ENCODE measurements at places on chromosomes 3 and 15. TPM values are rescaled to one million over a fixed set of nuclear protein-coding genes. Genes with fewer than 3 reads are reported as not detected.

- no peak for DNase-seq
Measured at GRCh38 chr3:195558602-195559001, 15.5 kb upstream of the PPP1R2 start.

DNA sequence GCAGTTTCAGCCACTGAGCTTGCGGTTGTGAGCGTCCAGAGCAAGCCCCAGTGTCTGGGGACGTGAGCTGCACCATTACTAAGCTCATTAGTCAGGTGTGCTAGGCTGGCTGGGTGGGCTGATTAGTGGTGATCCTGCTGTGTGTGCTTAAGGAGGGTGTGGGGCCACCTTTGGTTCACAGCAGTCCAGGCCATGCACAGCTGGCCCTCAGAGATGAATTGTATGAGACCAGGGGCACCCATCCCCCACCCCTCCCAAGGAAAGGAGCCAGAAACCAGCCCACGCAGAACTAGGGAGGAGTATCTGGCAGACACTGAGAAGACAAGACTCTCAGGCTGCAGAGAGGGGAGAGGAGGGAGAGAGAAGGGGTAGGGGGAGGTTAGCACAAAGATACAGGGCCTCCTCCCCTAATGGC, 3.8 kb downstream of the TYRO3 start:
- peak; percentile 81 for DNase-seq

WNT5A gene
- 6.2 TPM for total RNA-seq

GRCh38 chr3:65938676-65939075, 100.0 kb downstream of the MAGI1 start:
- no peak for DNase-seq

MEGF11 gene
- total RNA-seq = not detected

CHRD gene
- 24.8 TPM for total RNA-seq

- DNase-seq = no peak
Measured at GRCh38 chr3:157410945-157411344, 25.7 kb upstream of the PTX3 start.

DNA sequence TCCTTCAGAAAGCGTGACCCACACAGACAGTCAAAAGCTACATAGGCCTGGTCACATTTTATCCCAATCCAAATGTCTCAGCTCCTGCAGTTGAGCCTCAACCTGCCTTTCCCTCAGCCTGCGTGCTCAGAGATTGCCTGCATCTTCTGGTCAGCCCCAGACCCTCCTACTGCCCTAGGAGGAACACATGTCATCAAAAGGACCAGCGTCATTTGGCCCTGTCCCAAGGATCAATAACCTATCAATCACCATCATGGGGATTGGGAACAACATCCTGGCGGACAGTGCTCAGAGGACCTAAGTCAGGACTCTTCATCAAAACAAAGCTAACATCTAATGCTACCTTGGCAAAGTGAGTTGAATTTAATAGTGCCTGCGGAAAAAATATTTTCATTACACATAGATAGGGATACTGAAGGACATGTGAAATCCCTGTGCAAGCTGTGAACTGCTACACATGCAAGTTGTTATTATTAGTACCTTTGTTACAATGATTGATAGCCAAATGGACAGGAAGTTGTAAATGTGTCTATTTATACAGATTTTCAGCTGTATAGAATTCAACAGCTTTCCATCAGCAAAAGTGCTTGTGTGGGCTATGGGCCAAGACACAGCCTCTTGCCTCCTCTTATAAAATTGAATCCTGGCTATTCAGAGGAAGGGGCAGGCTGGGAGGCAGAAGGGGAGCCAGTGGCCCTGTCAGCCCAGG, 47.7 kb downstream of the UMPS start:
- no peak for DNase-seq

- no peak for DNase-seq
Measured at GRCh38 chr3:152146461-152146860, 122.3 kb upstream of the MBNL1 start.

FYCO1 gene
- 16.5 TPM for total RNA-seq

CYP8B1 gene
- not detected for total RNA-seq

GRCh38 chr3:63863150-63864007, at the start of the genes ATXN7 and THOC7:
Gene ATXN7 (plus strand): TSS chr3:63863867. CDS start chr3:63912599, 48,732 bp downstream.
Gene THOC7 (minus strand): TSS chr3:63863805. CDS start chr3:63863790, 15 bp downstream.
- DNase-seq = peak; percentile 58

GRCh38 chr15:56639631-56640030, 93.7 kb downstream of the ZNF280D start:
- no peak for DNase-seq

DNA sequence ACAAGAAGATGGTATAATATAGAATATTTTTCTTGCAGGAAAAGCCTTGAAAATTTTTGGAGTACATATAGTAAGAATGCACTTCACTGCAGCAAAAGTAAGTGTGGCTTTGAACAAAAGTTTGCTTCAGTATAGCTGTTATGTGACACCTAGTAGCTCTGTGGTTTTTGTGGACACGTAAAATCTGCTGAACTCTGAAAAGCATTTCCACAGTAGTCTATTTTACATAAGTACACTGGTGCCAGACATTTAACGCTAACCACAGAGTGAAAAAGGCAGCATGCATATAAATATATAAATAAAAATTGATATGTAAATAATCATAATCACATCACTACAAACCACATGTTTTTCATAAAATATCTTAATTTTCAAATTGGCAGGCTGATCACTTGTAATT, 39.8 kb downstream of the CGGBP1 start:
- DNase-seq = no peak

KY gene
- total RNA-seq = not detected

DNA sequence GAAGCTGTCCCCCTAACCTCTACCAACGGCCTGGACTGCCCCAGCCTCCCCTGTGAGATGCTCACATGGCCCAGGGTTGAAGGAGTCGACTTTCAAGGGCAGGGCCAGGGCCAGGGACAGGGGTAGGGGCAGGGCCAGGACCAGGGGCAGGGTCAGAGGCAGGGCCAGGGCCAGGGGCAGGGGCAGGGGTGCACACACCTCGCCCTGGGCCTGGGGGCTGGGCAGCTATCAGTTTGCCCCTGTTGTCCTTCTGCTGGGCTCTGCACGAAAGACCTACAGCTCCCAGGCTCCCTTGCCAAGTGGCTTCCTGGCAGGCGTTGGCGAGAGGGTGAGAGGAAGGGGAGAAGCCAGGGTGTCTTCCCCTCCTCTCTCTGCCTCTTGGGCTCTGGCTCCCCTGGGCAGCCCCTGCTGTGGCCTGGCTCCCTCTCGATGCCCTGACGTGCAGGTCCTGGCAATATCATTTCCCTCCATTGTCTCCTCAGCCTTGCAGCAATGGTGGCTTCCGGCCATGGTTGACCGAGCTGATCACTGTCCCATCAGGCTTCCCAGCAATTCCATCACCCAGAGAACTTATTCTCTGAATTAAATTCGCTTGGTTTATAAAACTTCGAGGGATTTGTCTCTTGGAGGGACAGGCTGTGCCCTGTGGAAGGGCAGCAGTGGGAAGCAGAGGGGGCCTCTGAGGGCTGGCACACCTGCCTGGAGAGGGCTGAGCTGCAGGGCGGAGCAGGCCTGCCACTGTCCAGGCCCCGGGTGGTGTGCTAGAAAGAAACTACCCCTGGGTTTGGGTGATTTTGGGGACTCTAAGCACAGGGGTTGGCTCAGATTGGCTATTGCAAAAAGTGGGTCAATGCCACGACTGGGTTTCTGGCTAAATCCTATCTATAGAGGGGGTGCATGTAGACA, 13.9 kb downstream of the PRR23E start:
- no peak for DNase-seq

ATP10A gene
- total RNA-seq = 0.29 TPM

GLDN gene
- 2.5 TPM for total RNA-seq

DNA sequence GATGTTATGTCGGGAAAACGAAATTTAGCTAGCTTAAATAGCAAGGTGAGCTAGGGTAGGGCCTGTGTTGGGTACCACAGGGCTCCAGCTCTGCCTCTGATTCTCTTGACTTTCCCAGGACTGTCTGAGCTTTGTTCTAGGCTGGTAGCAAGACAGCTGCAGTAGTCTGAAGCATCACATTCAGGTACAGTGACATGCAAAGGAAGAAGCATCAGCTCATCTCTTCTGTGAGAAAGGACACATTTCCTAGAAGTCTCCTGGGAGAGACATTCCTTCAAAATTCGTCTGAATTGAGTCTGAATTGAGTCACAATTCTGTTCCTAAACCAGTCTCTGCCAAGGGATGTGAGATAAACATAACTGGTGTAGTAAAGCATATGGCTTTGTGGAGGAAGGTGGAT, 8.5 kb upstream of the UBXN7 start:
- no peak for DNase-seq

STRA6 gene
- total RNA-seq = not detected

DNA sequence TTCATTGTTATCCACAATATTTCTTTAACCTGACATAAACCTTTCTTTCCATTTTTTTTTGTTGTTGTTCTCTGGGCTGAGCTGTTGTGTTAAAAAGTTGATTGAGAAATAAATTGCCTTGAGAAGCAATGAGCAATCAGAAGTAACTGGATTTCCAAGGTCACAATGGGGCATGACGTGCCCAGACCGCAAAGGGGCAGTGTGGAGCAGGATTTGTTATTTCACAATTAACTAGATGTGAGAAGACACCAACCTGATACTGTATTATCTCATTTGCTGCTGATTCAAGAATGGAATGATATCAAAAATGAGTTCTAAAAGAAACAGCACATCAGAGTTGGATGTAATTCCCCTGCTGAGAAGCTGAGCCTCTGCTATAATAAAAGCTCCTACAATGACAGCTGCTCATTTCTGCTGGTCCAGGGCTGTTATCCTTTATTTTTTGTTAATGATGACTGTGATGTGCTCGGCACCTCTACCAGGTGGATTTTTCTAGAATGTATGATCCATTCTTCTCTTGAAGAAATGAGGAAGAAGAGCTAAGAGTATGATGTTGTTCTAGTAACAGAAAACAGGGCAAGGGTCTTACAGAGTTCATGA, 28.1 kb downstream of the CPNE4 start:
- DNase-seq = no peak

- DNase-seq = no peak
Measured at GRCh38 chr3:120284747-120285507, at the start of gene GPR156. Gene GPR156 (minus strand): TSS chr3:120285222. CDS start chr3:120244098, 41,124 bp downstream.

DNA sequence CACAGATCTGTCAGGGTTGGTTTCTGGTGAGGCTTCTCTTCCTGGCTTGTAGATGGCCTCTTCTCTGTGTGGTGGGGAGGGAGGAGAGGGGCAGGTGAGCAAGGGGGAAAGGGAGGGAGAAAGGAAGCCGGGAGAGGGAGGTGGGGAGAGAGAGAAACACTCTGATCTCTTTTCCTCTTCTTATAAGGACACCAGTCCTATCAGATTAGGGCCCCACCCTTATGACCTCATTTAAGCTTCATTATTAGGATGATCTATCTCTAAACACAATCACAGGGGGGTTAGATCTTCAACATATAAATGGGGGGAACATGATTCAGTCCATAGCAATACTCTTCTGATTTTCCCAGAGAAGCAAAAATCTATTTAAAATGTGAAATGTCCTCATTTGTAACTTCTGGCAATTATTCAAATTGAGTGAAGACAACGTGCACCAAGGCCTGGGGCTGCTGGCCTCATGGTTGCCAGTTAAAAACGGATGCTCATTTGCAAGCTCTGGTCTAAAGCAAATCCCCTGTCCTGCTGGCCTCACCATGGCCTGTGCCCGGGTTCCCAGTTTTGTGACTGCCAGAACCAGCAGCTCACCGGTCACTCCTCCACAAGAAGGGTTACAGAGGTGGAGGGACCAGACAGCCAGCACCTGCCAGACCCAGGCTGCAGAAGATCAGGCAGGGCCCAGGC, 8.3 kb downstream of the POMGNT2 start:
- no peak for DNase-seq

ITIH1 gene
- total RNA-seq = not detected

- DNase-seq = no peak
Measured at GRCh38 chr3:9690451-9691450, 12.9 kb upstream of the CPNE9 start.

DNA sequence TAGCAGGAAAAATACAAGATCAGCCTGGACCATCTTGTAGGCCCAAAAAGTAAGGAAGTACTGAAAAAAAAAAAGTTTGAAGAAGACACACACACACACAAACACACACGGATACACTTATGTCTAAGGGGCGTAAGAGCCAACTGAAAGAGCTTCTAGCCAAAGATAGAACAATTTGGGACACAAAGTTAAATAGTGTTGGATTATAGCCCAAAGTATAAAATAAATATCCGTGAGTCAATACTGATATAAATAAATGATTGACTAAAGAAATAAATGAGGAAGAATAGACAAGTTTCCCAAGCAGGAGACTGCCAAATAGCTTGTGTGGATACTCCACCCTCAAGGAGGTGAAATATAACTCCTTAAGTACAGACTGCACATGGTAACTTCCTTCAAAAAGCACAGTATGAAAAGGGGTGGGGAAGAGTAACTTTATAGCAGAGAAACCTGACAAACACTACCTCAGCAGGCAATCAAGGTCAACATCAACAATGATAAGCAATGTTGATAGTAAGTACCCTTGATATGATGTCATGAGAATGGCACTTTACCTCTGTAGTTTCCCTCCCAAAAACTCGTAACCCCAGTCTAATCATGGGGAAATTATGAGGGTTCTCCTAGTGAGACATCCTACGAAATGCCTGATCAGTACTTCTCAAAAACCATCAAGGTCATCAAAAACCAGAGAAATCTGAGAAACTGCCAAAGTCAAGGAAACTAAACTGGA, 187.3 kb upstream of the ATP11B start:
- no peak for DNase-seq

- DNase-seq = no peak
Measured at GRCh38 chr3:47404955-47405790, 24.4 kb downstream of the PTPN23 start.

- DNase-seq = no peak
Measured at GRCh38 chr15:42069025-42069424, 25.3 kb downstream of the PLA2G4D start.

DNA sequence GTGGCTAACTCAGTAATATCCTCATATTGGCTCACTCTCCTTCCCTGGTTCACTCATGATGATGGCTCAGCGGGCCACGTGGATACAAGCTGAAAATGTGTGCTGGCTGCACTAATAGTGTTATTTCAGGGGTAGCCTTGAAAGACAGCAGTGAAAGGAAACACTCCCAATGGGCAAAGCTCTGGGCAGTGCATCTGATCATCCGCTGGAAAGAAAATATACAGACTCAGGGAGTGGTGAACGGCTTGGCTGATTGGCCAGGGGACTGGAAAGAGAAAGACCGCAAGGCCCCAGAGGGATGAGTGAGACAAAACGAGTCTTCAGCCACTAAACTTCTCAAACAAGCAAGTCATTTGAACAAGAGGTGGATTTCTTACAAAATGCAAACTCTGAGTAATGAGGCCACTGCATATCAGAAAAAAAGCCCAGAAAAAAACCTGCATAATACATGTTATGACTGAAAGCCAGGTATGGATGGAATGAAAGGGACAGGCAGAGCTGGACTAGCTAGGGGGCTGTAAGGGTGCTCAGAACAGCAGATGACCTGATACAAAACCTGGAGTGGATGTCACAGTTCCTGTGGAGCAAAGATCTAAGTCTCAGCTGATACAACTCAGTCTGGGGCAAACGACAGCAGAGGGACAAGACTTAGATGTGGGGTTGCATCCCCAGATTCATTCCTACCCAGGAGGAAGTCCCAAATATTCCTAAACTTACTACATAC, 33.3 kb downstream of the CMTM6 start:
- DNase-seq = no peak

CD86 gene
- 4.3 TPM for total RNA-seq

DNA sequence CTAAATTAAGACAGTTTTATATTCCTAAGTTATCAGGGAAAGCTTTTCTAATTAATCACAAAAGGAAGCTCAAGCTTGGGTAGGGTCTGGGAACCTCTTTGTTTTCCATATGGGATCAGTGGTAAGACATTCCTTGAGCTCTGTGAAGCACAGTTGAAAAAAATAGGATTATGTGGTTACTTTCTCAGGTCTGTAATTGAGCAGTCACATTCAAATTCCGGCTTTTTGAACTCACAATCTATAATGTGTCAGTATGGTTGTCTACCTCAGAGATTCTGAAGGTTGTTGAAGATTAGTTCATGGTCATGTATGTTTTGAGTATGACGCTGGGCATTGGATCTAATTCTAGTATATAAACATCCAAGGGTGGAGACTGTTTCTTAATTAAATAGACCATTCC, 364.5 kb downstream of the LPP start:
- DNase-seq = no peak

RBM5 gene
- 154 TPM for total RNA-seq

Data from uterus (tissue), 4 donors.